Cardiac septum (tissue), 1 donor: ENCODE measurements at places on chromosomes 12 and 14. TPM values are rescaled to one million over a fixed set of nuclear protein-coding genes. Genes with fewer than 3 reads are reported as not detected.

DNA sequence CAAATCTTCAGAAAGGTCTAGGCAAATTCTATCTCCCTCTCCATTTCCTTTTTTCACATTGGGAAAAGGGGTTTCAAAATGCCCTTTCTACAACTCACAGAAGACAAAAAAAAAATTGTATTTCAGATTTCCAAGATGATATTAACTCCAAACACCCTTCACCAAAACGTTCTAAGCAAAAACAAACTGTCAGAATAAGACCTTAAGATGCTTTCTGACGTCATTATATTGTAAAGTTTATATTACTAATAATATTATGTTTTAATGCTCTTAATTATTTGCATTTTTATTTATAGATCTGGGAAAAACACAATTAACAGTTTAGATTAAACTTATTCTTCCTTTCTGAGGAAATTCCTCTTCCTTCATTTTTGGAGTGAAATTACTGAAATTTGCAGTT lies 624.2 kb downstream of the GALC start:
- no peak for DNase-seq

DNA sequence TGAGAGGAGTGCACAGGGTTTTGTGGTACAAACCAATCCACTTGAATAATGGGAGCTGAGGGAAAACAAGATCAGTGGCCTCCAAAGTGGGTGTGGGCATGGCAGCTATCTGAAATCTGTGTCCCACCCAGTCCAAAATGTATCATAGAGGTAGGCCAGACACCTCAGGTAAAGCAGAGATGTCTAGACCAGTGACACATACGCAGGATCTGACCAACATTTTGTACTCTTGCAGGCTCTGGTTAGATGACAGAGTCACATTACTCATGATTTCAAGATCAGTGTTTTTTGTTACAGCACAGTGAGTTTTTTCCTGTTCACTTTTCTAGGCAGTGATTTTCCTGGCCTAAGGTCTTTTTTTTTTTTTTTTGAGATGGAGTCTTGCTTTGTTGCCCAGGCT lies 211.8 kb downstream of the PCNX1 start:
- no peak for DNase-seq

DNA sequence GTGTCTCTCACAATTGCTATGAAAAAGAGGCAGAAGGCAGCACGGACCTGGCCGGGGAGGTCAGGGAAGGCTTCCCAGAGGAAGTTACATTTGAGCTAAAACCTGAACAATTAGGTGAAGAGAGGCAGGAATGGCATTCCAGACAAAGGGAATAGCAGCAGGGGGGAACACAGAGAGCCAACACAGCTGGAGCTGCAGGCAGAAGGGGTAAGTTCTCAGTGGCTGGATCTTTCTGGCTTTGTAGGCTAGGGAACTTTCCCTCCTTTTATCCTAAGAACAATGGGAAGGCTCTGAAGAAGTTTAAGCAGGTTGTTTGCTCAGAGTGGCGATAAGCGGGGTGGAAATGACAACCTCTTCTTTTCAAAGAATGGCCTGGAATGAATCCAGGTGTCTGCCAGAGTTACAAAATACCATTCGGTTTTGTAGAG lies 100.0 kb downstream of the PRIMA1 start:
- DNase-seq: no peak

The HNF1A gene
- total RNA-seq: not detected

DNA sequence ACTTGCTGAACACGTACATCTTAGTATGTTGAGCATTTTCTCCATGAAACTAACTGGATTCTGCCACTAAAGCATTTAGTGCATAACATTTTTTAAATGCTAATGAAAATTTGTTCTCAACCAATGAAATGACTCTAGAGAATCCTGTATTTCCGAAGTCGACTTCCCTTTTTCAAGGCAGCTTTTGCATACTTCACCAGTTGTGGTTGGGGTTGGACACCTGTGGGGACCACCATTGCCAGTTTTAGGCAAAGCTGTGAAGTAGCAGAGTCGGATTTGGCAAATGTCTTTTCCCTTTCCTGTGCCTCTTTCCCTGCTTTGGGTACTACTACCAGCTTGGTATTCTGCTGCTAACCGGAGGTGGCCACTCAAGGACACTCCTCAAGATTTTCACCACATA lies 349.2 kb downstream of the BCAT1 start:
- DNase-seq: no peak
